NCI-H2171 (cell line): ENCODE measurements at places on chromosomes 6 and 20.

GRCh38 chr6:3009930-3010329, 10.2 kb downstream of the NQO2 start:
- no peak for DNase-seq

GRCh38 chr6:15378866-15379265, 133.0 kb downstream of the JARID2 start:
- DNase-seq = no peak

DNA sequence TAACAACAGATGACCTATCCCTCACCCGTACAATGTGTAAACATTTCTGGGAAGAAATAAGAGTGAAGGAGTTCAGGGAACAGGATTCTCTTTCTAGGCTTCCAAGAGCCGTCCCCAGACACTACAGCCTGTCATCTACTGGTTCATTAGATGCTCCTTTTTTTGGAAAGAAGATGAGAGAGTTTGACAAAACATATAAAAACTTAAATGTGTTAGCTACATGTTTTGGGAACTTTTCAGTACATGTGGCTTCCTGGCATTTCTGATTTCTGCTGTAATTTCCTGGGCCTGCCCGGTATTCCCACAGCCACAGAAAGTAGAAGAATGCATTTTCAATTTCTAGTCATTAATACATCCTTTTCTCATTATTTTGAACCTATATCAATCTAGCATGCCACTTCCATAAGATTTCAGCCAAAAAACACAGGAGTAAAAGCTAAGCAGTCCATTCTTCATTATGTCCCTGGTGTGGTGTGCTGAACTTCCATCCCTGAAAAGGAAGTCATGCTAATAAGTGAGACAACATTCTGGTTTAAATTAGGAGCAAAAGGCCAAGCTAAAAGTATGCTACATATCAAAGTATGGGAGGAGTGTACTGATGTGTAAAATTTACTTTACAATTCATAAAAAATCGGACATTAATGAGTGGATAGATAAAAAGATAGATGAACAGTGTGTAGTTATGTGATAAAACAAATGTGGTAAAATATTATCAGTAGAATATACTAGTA, 198.2 kb downstream of the WDR27 start:
- DNase-seq = no peak

DNA sequence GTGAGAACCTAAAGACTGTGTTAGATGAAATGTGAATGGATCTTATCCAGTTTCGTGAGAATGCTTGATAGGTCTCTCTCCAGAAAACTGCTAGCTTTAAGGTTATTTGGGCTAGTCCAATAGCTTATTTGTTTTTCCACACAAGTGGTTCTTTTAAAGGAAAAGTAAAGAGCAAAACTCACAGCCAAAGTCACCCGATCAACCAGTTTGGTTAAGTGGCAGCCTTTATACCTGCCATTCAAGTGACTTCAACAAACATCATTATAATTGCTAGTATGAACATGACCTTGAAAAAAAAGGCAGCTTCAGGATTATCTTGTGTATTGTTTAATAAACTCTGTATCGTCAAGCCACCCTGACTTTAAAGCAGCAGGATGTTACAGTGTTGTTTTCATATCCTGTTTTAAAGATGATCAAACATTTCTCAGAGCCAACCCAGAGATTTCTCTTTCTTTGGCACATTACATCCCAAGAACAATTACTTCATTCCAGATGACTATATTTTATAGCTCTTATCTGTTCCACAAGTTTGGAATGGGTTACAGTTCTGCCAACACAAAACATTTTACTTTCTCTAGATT, 253.4 kb downstream of the EPHA7 start:
- no peak for DNase-seq

DNA sequence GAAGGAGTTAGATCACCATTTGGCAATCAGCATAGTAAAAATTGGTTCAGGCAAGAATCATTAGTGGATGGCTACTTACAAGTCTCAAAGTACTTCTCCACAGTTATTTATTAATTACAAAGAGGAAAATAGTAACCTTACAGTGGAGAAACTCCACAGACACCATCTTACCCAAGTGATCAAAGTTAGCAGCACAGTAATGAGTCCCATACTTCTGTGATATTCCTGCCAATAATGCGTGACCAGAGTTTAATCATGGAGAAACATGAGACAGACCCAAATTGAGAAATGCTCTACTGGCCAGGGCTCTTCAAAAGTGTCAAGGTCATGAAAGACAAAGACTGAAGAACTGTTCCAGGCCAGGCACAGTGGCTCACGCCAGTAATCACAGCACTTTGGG, 9.5 kb downstream of the TBC1D7 start:
- DNase-seq = no peak

DNA sequence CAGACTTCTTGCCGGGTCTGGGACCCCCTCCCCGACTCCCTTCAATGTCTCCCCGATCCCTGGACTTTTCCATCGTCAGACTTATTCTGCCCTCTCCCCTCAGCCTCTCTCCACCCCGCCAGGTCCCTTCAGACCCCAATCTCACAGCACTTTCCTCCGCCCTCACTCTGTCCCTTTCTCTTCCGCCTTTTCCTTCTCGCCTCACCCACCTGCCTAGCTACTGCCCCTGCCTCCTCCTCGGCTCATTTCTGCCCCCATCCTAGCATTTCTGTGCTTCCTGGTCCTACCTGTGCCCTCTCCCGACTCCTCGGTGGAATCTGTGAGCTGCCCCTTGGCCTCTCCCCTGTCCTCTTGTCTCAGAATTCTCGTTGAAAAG, 616 bp downstream of the CHMP4B start:
- no peak for DNase-seq

DNA sequence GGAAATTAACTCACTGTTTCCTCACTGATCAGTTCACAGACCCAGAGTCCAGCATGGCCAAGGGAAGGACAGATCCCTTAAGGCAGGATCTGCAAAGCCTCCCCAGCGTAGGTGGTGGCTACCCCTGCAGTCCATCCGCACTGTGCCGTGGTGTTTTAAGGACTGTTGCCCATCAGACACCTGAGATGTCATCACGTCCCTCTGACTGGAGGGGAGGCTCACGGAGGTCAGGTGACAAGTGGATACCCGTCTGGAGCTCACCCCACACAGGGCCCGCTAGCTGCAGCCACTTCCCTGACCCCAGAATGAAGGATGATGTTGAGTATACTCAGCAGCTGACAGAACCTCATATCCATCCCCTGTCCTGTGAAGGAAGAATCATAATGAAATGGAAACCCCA, 161.8 kb upstream of the GGTLC1 start:
- no peak for DNase-seq

- no peak for DNase-seq
Observed at GRCh38 chr20:40953856-40954255, 74.8 kb upstream of the TOP1 start.

GRCh38 chr20:24708411-24709295, 239.2 kb downstream of the SYNDIG1 start:
- no peak for DNase-seq

DNA sequence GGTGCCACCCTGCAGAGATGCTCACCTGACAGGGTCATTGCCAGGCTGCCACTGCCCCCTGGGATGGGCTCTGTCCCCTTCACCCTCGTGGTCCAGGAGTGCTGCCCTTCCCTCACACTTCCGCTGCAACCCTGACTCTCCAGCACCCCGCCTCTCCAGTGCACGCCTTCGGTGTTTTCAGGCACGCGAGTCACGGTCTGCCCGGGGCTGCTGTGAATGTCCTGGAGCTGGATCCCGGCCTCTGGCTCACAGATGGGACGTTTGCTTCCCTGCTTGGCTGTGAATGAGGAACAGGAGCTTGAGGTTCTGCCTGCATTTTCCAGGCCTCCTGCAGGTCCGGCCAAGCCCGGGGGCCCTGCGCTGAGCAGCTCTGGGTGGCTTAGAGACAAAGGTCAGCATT, 343.4 kb downstream of the SMOC2 start:
- no peak for DNase-seq

- DNase-seq = no peak
Observed at GRCh38 chr20:43220612-43221011, 30.9 kb upstream of the PTPRT start.

- no peak for DNase-seq
Observed at GRCh38 chr20:48364688-48365421, 462.9 kb downstream of the PREX1 start.

DNA sequence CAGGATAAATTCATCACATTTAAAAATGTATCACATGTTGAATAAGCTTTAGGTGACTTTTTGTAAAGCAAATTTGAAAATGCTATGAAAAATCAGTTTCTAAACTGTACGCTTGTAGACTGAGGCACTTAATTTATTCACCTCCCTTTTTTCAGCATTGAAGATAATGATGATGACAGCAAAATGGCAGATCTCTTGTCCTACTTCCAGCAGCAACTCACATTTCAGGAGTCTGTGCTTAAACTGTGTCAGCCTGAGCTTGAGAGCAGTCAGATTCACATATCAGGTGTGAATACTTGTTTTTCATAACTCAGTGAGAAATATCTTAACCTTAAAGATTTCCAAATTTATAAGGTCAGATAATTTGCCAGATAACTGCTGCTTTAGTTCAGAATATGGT, 15.6 kb downstream of the FBXO9 start:
- no peak for DNase-seq

- no peak for DNase-seq
Observed at GRCh38 chr6:168152980-168153379, 74.0 kb upstream of the FRMD1 start.

- no peak for DNase-seq
Observed at GRCh38 chr20:12110274-12110673, 192.6 kb downstream of the BTBD3 start.

- DNase-seq = no peak
Observed at GRCh38 chr6:135033238-135033637, 21.4 kb downstream of the HBS1L start.

- no peak for DNase-seq
Observed at GRCh38 chr6:124958759-124959354, 3.4 kb upstream of the RNF217 start.
